ENCODE measurements at places on chromosomes 4 and X.

- no peak for DNase-seq
These were observed 2.3 kb downstream of the HAUS7 start for GRCh38 chrX:153468008-153468580.

DNA sequence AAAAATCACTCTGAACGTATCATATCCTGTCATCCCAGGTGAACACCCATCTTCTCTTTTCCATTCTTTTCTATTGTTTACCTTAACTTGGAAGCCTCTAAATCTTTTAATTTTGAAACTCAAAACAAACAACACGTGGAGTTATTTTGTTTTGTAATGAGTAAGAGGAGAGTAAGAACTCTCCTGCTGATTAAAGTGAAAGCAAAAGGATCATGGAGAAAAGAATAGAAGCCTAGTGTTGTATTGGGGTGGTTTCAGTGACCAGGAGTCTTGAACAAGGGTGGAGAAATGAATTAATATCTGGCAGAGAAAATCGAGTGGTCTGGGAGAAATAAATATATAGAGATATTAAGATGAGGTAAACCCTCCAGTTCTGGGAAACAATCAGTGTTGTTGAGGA is 237.4 kb upstream of the UGT8 start:
- no peak for DNase-seq

GRCh38 chr4:100257567-100257966 is 67.3 kb upstream of the DDIT4L start:
- no peak for DNase-seq

GRCh38 chr4:39106011-39106410 is 44.0 kb downstream of the KLHL5 start:
- no peak for DNase-seq

DNA sequence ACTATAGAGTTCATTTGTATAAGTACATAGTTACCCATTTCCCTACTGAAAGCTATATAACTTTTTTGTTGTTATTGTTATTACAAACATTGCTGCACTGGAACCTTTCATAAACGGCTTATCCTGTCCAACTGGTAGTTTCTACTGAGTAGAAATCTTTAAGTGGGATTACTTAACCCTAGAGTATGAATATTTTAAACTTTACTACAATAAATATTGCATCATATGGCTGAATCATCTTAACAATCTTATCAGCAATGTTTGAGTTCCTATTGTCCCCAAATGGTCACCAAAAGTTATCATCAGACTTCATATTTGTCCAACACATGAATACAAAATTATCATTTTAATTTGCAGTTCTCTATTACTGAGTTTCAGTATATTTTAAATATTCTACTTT is 40.5 kb downstream of the LCORL start:
- no peak for DNase-seq

- DNase-seq: no peak
These were observed 35.6 kb upstream of the ADRA2C start for GRCh38 chr4:3730422-3731190.

DNA sequence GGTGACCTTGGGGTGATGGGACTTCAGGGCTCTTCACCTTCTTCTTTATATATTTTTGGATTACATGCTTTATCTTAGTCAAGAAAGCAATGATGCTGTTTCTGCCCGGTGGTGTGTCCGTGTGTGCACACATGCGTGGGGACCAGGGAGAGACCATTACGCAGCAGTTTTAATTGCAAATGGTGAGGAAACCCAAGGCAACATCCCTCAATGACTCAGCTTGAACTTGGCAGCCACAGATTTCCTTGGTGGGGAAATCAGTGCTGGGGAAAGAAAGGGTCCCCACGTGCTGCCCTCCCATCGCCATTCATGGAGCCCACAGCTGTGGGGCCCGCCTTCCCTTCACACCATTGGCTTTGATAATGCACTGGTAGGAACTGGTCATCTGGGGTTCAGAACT is 46.2 kb upstream of the C4orf50 start:
- no peak for DNase-seq

- no peak for DNase-seq
These were observed 123.0 kb downstream of the RASGEF1B start for GRCh38 chr4:81348778-81349094.

- DNase-seq: no peak
These were observed 31.6 kb downstream of the SEPSECS start for GRCh38 chr4:25128671-25129070.

DNA sequence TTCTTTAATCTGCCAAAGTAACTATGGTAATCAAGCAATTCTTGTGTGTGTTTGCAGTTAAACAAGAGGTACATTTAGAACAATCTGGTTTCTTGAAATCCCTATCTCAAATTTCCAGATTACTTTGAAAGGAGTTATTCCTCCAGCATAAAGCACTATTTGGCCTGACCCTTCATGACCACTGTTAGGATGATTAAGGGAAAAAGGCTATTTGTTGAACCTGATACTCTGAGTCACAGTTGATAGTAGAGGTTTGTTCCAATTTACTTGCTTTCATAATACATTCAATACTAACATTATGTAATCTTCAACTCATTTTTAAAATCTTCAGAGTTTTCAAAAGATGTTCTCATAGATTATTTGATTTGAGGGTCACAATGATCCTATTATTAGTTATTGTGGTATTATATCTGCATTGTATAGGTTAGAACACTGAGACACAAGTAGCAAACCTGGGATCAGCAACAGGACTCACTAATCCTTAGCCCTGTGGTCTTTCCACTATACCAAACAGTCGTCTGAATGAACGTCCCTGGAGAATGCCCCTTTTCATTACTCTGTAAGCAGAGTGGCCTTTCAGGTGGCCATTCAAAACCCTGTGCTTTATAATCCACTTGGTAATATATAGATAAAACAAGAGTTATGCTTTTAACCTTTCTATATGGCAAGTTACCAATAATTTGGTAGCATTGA is 8.1 kb upstream of the NDST4 start:
- no peak for DNase-seq

DNA sequence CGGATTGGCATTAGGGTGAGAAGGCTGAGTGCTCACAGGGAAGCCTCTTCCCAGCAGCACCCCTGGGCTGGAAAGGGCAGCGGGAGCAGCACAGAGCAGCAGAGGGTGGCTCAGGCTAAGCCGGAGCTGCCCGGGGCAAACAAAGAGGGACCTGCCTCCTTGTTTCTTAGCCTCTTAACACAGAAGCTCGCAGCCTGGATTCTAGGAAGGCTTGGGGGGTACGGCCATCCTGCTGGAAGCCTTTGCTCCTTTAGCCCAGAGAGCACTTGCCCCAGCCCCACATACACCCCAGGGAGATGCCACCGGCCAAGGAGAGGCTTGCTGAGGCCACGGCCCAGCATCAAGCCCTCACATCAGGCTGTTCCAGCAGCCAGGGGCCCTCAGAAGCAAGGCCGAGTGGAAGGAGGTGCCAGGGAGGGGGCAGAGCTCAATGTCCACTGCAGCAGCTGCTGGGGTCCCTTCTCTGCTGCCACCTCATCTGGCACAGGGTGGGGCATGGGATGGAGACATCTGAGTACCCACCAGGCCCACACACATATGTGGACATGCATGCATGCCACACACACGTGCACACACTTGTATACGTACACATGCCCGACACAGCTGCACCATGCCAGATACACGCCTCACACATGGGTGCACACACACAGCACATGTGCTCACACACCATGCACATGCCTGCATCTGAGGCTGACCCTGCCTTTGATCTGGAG is 20.3 kb upstream of the SPON2 start:
- DNase-seq: no peak
